ENCODE measurements at places on chromosomes 1 and 21.

- DNase-seq = peak; percentile 54
Observed at GRCh38 chr1:242454262-242455051, 70.0 kb downstream of the PLD5 start.

DNA sequence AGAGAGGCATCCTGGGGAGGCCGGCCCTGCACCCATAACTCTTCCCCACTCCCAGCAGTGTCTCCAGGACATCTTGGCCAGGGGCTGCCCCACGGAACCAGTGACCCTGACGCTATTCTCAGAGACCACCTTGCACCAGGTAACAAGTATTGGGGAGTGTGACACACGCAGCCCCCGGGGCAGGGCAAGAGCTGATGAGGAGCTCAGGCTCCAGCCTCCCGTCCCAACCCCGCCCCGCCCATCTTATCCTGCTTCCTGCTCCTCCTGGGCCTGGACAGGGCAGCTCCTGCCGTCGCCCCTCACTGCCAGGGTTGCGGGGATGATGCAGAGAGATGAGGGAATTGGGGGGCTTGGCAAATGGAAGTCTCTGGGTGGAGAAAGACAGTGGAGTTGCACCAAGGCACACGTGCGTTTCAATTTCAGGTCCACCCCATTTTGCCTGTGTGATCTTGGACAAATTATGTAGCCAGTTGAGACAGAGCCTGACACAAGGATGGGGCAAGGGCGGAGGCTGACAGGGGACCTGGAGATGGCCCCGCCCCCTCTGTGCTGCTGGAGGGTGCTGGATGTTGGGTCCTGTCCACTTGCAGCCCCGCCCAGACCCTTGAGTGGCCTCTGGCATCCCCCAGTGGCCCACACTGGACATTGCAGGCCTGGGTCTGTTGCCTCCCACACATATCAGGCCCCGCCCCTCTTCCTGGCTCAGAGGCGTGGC lies 10.7 kb downstream of the CLCNKA start:
- DNase-seq = peak; percentile 44

- peak; percentile 55 for DNase-seq
Observed at GRCh38 chr1:20430355-20431175, 55.4 kb downstream of the CAMK2N1 start.

- no peak for DNase-seq
Observed at GRCh38 chr1:222736470-222736869, 532 bp upstream of the FAM177B start.

Data from NCI-H1105 (cell line).